ENCODE measurements at places on chromosomes 1 and 21. TPM values are rescaled to one million over a fixed set of nuclear protein-coding genes. Genes with fewer than 3 reads are reported as not detected.

Gene MTMR11
- 4.9 TPM for total RNA-seq

Gene C2CD4D
- total RNA-seq = not detected

Gene MX1
- total RNA-seq = 19.6 TPM

Gene CRP
- not detected for total RNA-seq

Gene RGS4
- total RNA-seq = 486 TPM

Gene MYOC
- total RNA-seq = 0.25 TPM

Gene PRAMEF25
- not detected for total RNA-seq

Gene C1QTNF12
- total RNA-seq = 2.0 TPM

Gene KRTAP10-6
- total RNA-seq = not detected

Gene ATP1A4
- total RNA-seq = not detected

Gene COL18A1
- 38.1 TPM for total RNA-seq

Gene KRTAP26-1
- total RNA-seq = not detected

Gene MAP3K7CL
- total RNA-seq = 11.8 TPM
